Activated T-cell treated with anti-CD3 and anti-CD28 coated beads, Interleukin-2, amount 50 U/mL, for 48 hours (primary cell): ENCODE measurements at places on chromosomes 7 and 10.

GRCh38 chr10:28294169-28294532 lies 8.7 kb downstream of the MPP7 start:
- no peak for DNase-seq

DNA sequence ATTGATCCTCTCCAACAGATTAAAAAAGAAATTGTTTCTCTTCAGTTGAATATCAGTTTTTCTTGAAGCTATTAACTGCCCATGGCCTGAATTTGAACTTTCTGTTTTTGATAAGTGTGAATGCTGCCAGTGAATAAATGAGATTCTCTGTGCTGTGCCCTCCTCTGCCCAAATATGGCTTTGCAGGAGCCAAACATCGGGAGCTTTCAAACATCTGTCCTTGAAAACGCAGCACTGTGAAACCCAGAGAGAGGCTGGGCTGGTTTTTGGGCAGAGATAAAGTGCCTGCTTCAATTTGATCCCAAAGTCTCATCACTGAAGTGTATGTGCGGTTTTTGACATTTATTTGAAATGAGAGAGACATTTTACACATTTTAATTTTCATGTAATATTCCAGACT lies 268.3 kb upstream of the SHH start:
- DNase-seq, result no peak

DNA sequence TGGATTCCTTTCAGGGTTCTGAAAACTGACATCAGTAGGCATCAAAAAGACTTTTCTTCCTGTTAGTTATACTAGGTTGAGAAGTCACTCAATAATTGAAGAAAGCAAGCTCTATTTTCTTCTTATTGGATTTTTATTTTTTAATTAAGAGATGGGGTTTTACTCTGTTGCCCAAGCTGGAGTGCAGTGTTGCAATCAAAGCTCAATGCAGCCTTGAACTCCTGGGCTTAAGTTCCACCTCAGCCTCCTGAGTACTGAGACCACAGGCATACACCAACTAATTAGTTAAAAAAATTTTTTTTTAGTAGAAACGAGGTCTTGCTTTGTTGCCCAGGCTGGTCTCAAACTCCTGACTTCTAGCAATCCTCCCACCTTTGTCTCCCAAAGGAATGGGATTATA lies 28.0 kb downstream of the PIP4K2A start:
- no peak for DNase-seq

DNA sequence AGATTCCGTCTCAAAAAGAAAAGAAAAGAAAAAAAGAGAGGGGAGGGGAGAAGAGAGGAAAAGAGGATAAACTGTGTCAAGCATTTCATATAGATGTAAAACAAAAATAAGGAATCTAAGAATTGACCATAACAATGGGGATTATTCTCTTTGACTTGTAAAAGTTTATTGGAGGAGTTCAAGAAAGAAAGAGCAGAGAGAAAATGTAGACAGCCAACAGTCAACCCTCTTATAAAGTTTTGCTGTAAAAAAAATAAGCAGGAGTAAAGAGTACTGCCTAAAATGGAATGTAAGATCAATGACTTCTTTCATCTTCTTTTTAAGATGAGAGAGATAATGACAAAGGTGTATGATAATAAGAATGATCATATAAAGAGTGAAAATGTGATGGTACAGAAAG lies 87.9 kb downstream of the SNX13 start:
- DNase-seq, result no peak

GRCh38 chr7:43803865-43804264 lies 45.4 kb downstream of the BLVRA start:
- no peak for DNase-seq

DNA sequence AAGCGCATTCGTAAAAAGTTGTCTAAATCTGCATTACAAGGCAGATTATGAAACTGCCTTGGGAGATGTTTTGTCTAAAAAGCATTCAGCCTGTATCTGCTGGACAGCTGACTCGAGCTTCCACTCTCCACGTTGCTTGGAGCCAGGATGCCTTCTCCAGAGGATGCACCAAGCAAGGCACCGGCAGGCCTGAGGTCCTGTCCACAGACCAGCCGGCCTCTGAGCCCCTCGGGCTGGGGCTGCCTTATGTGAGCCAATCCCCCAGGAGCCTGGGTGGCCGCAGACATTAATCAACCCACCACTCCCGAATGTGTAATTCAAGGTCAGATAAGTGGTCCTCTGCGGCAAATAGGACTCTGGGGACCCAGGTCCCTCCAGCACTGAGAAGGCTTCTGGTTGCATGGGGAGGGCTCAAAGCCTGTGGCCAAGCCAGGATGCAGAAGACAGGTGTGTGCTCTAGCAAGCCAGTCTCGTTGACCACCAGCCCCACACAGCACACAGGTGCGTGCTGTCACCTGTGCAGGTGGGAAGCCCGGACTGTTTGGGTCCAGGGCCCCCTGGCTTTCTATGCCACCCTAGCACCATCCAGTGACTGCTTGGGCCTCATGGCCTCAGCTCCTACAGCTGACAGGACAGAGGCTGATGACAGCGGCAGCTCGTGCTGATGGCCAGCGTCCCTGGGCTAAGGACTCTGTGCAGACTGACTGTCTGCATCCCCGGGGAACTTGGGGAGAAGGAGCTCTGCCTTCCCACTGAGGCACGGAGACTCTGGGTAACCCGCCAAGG lies 4.8 kb upstream of the RET start:
- DNase-seq, result no peak

- DNase-seq, result no peak
Measured at GRCh38 chr7:123682690-123683089, 27.0 kb downstream of the LMOD2 start.
